Activated T-cell treated with anti-CD3 and anti-CD28 coated beads for 1 hour (primary cell): ENCODE measurements at places on chromosomes 12 and 14.

- peak; percentile 41 for DNase-seq
Observed at GRCh38 chr14:102594514-102595175, 2.2 kb downstream of the RCOR1 start.

GRCh38 chr12:9667403-9668160 is 1.9 kb upstream of the CLEC2D start:
- DNase-seq: no peak

- no peak for DNase-seq
Observed at GRCh38 chr12:32435921-32436705, 36.8 kb downstream of the FGD4 start.

DNA sequence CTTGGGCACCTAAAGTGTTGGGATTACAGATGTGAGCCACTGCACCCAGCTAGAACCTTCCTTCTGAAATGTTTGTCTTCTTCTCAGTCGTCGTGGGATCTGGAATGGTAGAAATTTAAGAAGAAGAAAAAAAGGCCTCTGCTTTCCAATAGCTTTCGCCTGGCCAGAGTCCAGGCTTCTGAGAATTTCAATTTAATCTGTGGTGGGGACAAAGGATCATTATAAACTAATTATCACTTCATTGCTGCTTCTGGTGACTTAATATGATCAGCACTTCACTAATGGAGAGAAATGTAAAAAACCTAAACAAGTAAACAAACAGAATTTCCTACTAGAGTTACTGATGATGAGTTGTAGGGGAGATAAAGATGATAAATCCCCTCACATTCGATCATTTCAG is 51.3 kb downstream of the CFAP251 start:
- no peak for DNase-seq

DNA sequence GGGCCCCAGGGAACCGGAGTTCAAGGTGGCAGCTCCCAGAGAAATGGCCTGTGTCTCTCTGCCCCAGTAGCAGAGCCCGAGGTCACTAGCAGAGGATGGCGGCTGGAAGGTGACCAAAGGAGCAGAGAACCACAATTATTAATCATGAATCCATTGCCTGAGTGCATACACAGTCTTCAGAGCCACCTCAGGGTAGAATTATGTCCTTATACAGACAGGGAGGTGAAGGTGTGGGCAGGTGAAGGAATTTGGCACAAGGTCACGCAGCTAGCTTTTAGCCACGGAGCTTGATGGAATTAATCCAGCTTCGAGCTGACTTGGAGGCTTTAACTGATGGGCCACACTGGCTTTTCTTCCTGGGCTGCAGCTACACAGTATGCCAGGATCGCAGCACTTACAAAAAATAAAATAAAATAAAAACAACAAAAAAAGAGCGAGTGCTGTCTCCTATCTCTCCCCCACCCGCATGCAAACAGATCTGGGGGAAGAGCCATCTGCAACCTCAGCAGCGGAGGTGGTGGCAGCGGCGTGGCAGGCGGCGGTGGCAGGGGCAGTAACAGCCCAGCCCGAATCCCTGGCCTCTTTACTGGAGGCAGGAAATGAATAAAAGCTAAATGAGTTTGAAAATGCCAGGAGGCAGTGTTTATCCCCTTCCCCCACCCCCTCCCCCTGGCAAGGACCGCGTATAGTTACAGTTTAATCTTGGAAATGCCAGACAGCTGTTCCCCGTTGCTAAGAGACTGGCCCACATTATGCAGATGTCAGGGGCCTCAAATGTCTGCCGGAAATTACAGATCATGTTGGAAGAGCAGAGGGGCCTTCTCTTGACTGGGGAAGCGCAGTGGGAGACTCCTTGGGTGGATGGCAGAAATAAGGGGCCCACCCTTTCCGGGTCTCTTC is 93.5 kb downstream of the LRRC74A start:
- no peak for DNase-seq

DNA sequence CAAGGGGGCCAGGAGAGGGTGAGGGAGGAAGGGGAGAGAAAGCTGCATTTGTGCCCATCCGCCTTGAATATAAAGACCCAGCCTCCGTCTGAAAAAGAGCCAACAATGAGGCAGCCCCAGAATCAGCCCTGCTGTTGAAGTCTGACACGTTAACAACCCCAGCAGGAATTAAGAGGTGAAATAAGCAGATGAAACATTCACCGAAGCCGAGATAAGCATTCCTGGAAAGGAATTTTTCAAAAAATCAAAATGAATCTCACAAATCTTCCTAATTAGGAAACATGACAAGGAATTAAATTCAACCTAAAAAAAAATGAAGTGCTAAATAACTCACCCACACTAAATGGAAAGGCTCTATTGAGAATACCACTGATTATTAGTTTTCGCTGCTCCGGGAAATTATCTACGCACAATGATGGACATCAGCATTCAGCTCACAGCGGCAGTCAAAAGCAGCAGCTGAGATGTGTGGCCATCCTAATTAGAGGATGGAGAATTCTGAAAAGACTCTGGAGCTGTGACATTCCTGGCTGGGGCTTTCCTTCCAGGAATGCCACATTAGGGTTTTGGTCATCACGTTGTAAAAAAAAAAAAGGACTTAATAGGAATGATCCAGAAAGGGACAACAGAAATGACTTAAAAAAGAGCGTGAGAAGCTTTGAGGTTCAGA is 8.2 kb upstream of the PARP11 start:
- DNase-seq: no peak

GRCh38 chr14:67360470-67361206 is 510 bp downstream of the EIF2S1 start:
- no peak for DNase-seq

- DNase-seq: no peak
Observed at GRCh38 chr12:84912198-84913128, at the start of gene SLC6A15. SLC6A15 (minus strand) TSS chr12:84912799; CDS start chr12:84892120, 20,679 bp downstream.

DNA sequence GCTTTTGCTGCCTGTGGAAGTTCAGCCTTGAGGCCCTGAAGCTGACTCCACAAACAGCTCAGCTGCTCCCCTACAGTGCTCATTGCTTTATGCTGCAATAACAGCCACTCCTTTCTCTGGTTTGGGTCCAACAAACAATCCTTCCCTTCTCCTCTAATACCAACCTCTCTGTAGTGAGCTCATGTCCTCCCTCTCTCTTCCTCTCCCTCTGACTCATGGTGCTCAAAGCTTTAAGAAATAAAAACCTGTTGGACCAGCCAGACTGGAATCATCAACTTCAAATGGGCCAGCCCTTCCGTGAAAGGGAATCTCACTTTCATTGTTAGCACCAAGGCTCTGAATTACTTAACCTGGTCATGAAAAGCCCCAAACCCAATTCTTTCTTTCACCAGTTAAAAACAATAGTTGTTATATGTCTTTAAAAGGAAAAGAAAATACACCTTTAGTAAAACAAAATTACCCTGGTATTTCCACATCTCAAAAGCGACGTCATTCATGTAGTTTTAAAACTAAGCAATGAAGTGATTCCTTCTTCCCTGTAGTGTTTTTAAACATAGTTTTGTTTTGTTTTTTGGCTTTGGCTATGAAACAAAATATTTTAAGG is 126.4 kb downstream of the DUSP6 start:
- no peak for DNase-seq

DNA sequence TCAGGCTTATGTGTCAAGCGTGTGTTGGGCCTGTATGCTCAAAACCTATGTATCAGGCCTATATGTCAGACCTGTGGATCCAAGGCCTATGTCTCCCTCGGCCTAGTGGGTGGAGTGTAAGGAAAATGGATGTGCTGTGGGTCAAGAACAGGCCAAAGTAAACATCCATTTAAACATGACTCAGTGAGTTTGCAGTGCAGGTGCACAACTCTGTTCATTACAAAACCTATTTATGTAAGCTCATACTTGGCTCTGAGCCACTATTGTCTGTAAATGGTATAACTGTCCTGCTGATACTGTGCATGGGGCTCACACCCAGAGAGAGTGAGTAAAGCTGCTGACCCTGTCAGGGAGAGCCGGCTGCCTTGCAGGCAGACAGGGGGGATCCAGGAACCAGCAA is 249.7 kb upstream of the AVPR1A start:
- no peak for DNase-seq
